NCI-H460 (cell line): ENCODE measurements at places on chromosomes 13 and 19.

GRCh38 chr13:46468570-46469463 lies 81.8 kb upstream of the RUBCNL start:
- DNase-seq, result no peak

DNA sequence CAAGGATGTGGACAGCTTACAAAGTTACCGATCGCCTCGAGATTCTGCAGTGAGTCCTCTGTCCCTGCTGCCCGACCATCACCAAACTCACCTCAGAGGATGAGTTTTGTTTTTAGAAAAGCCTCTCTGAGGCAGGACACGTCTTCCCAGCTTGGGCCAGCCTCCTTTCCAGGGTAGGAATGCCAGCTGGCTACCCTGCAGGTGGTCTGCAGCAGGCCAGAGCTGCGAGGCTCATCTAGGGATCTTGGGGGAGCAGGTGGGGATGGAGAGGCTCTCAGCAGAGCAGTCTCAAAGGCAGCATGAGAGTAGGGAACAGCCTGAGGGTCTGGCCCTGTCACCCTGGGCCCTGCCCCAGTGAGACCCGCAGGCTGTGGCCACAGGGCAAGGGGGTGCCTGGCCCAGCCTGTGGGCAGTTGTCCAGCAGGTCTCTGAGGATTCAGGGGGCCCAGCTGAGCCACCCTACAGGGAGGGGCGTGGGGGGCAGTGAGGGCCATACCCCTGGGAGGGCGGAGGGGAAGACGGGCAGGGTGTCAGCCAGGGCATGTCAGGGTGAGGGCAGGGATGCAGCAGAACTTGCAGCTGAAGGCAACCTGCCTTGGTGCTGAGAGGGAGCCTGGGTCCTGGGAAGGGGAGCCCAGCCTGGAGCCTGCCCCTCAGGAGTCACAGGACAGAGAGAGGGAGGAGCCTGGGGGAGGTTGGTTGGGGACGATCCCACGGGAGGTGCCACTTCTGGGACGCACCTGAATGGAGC lies 57.3 kb upstream of the TPM4 start:
- no peak for DNase-seq

DNA sequence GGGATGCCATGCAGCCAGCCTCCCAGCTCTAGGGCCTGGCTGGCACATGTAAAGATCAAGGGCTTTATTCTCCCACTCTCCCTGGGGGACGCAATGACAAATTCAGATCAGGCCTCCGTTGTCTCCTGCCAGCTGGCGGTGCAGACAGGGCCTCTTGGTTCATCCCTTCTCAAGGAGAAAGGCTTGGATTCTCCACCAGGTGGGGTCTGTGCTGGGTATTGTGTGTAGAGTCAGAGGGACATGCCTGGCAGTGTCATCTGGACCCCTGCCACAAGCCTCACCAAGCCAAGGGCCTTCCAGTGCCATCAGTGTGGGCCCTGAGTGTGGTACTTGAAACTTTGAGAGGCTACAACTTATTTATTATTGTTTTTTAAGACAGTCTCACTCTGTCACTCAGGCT lies 8.4 kb upstream of the PTPRS start:
- DNase-seq, result no peak

GRCh38 chr13:109747524-109747923 lies 38.9 kb downstream of the IRS2 start:
- no peak for DNase-seq

DNA sequence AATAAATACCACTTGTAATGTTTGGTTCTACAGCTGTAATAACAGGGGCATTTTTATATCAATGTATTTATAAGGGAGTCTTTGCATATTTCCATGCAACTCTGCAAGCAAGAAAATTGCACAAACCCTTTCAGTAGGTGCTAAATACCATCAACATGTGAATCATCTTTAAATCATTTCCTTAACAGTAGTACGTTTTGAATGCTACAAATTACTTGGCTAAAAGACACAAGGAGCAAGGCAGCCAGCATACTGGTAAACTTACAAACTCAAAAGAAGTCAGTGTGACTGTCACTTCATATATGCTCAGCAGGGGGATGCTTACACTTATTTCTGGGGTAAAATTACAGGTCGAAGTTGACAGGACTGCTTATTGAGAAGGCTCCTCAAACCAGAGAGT lies 402.4 kb downstream of the EFNB2 start:
- no peak for DNase-seq

DNA sequence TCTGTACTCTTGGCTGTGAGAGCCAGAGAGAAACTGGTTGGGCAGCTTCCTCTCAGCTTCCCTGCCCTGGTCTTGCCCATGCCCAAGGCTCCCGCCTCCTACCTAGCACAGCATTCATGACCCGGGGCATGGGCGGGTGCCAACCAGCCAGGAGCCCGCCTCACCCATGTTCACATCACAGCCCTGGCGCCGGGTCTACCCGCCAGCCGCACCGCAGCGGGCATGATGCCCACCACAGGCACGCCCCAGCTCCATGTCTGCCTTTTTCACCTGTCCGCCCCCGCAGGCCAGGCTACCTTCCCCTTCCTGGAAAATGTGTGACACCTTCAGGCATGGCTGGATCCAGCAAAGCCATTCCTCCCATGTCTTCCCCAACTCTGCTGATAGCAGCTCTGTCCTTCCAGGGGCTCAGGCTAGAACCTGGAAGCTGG lies 42.1 kb downstream of the PTPRS start:
- no peak for DNase-seq

- no peak for DNase-seq
Observed at GRCh38 chr19:34416021-34416545, 11.9 kb downstream of the PDCD2L start.

DNA sequence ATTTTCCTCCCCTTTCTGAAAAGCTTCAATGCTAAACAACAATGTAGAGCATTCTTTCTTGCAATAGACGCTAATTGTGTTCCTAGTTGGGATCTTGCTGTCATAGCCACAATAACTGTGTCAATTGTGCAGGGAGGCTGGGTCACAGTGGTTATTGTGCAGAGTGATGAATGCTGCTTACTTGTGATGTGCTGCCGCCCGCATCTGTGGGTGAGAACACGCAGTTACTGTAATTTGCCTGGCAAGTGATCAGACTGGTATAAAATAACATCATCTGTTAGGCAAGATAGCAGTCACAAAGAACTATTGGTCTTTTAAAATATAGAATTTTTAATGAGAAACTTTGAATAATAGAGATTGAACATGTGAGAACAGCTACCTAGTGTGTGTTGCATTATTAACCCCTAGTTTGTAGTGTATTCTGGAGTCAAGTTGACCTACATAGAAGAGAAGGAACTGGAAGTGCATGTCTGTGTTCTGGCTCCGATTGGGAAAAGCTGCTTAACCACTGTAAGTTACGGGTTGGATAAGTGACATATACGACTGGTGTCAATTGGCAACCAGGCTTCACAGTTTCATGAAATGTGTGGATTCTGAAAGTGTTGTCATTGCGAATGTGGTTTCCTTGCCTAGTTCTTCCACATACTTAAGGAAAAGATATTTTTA lies 43.6 kb downstream of the SLAIN1 start:
- no peak for DNase-seq

GRCh38 chr19:47172666-47173455 lies 42.2 kb downstream of the SAE1 start:
- no peak for DNase-seq

DNA sequence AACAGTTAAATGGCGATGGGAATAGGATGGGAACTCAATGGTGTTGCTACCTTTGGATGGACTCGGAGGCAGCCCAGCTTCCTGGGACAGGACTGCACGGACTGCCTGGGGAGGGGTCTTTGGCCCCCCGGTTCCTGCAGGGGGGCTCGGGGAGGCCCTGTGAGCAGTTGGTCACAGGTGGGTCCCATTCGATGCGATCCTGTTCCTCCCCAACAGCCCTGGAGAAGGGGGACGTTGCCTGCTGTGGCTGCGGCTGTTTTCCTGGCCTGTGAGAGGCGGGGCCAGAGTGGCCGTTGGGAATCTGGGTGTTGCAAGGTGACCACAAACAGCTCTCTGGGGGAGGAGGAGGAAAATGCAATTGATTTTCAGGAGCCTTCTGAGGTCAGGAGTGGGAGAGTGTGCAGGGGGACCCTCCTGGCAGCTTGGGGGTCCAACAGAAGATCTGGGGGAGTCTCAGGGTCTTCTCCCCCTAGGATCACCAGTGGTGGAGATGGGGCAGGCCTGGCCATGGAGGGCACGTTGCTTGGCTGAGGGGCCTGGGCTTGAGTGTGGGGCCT lies 1.9 kb upstream of the PLPPR3 start:
- no peak for DNase-seq

GRCh38 chr19:36916991-36917390 lies 859 bp downstream of the ZNF568 start:
- DNase-seq, result peak; percentile 2

- DNase-seq, result no peak
Observed at GRCh38 chr13:110387451-110388107, 80.5 kb downstream of the COL4A2 start.

GRCh38 chr13:22061371-22061805 lies 390.5 kb downstream of the FGF9 start:
- no peak for DNase-seq

- peak; percentile 82 for DNase-seq
Observed at GRCh38 chr19:751501-752341, 809 bp downstream of the MISP start.
